ENCODE measurements at places on chromosomes 2 and 18. TPM values are rescaled to one million over a fixed set of nuclear protein-coding genes. Genes with fewer than 3 reads are reported as not detected.

DNA sequence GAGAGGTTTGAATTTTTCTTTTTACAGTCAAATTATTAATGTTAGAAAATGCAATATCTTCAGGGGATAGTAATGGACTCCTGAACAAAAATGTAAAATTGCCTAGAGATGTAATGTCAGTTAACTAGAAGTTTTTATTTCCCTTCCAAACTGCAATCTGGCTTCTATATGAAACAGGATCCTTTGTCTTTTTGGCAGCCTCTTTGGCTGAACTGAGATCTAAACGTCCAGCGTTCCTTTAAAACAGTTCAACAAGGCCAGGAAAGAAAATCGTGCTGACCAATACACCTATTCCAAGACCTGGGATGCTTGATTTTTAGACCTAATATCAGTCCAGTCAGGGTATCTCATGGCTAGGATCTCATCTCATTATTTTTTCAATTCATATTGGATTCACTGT lies 245.5 kb downstream of the FIGN start:
- no peak for DNase-seq

DNA sequence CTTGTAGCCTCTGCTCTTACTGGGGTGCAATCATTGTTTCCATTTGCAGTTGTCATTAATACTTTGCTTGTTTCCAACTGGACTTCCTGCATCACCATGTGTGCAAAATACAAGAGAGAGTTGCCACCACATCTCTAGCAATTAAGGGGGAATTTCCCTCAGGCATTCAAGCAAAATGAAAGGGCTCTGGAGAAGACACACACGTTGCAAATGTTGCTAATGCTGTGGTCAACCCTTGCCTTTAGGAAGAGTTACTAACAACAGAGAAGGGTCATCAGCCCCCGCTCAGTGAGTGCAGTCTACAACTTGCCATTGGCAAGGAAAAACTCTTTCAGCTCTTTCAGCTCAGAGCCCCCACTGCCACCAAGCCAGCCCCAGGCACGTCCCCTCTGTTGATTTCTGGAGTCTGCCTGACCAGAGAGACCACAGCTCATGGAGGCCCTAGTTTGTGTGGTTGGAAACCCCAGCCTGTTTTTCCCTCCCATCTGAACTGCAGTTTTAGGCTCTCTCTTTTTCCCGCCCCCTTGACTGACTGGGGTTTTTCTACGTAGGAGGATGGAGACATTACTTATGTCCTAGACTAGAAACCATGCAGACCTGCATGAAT lies 25.9 kb upstream of the GPR45 start:
- no peak for DNase-seq

Gene TSPYL6
- not detected for polyA plus RNA-seq

GRCh38 chr2:183164650-183165015 lies 40.4 kb downstream of the NUP35 start:
- no peak for DNase-seq

Gene CMPK2
- 2.7 TPM for polyA plus RNA-seq

GRCh38 chr18:79695856-79696850 lies 16.6 kb downstream of the CTDP1 start:
- DNase-seq: no peak

GRCh38 chr18:37006742-37007141 lies 177.8 kb downstream of the KIAA1328 start:
- no peak for DNase-seq

- no peak for DNase-seq
Measured at GRCh38 chr18:24103320-24104021, 35.4 kb upstream of the CABYR start.

Gene CAMKMT
- 4.6 TPM for polyA plus RNA-seq

DNA sequence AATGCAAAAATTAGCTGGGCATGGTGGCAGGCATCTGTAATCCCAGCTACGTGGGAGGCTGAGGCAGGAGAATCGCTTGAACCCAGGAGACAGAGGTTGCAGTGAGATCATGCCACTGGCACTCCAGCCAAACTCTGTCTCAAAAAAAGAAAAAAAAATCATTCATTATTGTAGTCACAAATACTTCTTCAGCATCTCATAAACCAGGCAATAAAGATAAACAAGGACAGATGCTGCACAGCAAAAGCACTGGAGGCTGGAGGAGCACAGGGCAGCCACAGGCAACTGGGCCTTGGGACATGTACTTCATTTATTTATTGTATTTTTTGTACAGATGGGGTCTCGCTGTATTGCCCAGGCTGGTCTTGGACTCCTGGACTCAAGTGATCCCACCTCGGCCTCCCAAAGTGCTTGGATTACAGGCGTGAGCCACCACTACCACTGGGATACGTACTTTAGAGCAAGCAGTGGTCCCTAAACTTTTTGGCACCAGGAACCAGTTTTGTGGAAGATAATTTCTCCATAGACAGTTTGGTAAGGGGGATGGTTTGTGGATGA lies 16.8 kb upstream of the MAT2A start:
- DNase-seq: no peak

DNA sequence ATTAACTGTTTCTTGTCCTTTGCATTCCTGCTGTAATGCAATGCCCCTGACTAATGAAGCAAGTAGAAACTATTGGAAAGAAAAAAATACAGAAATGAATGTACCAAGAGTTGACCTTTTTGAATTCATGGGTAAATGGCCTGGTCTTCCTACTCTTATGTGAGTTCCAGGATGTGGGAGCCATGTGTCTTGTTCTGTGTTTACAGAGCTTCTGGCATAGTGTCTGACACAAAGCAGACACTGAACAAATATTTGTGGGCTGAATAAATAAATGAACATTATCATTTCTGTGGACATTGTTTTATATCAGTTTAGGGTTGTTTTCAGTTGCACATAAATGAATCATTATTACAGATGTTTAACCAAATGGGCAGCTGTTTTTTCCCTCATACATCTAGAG lies 155.5 kb downstream of the CD8B2 start:
- no peak for DNase-seq

Gene CXCR1
- polyA plus RNA-seq: 0.09 TPM

Gene LYPD6
- polyA plus RNA-seq: 0.48 TPM

Gene SCN3A
- 0.54 TPM for polyA plus RNA-seq

Gene NTSR2
- polyA plus RNA-seq: 0.16 TPM

DNA sequence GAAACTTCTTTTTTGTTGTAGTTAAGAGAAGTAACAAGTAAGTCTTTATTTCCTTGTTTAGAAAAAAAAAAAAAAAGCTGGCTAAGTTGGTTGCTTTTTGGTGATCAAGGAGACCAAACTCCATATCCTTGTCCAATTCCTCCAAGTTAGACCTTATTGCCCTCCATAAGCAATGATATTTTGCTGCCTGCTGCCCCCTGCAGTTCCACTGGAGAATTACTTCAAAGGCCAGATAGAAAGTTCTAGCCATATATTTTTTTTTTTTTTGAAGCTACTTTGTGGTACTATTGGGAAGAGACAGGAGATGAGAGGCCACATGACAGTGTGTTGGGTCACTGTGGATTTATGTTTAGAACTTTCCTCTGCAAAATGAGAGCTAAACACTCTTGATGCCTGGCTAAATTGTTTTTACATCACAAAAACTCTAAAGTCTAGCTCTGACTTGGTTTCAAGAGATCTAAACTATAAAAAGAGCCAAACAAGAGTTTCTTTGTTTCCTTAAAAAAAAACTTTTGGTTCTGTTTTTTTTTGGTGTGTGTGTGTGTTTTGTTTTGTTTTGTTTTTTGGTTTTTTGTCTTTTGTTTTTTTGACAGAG lies 80.7 kb upstream of the RASGRP3 start:
- DNase-seq: peak; percentile 60

GRCh38 chr2:128625963-128626759 lies 307.5 kb upstream of the HS6ST1 start:
- no peak for DNase-seq

Gene MOGAT1
- polyA plus RNA-seq: 0.16 TPM

DNA sequence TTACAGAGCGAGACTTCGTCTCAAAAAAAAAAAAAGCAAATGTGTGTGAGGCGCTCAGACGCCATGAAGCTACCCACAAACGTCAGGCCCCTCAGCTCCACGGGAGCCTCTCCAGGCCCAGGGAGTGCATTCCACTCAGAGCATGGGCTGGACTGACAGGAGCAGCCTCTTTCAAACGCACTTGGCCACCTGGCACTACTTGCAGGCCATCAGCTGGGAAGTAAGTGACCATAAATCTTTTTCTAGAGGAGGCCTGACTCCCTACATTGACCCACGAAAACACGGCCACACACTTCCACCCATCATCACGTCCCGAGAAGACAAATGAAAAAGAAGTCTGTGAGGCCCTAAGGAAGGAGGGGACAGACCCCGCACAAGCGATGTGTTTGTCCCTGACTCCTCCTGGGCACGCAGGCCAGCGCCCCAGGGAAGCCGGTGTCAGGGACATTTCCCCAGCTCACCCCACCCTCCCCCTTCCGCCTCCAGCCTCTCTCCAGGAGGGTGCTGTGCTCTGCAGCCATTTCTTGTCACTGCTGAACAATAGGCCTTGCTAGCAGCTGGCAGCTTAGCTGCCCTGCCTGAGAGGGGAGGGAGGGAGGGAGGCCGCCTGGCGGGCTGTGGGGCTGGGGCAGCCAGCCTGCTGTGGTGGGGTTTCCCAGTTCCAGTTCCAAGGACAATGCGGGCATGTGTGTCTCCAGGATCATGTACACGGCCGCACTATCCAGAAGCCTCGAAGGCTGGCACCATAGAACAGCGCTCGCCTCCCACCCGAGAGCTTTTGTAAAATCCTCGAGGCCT lies 26.6 kb downstream of the SERTAD2 start:
- DNase-seq: no peak

Gene TUBA4B
- polyA plus RNA-seq: not detected

GRCh38 chr2:119389615-119390306 lies 23.0 kb downstream of the DBI start:
- DNase-seq: peak; percentile 67

DNA sequence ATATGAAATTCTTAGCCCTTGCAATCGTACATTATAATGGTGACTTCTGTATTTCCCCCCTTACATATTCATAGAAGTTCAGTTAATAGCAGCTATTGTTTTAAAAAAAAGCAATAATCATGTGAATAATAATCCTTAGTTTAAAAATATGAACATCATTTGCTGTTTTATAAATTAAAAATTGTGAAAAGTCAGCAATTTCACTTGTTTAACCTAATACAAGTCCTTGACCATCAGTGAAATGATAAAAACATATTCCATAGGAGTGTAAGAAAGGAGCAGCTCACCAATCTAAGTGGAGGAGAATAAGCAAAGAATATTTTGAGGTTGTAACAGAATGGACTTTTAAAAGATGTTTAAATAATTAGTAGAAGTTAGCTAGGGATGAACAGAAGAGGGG lies 650.2 kb downstream of the SUCLG1 start:
- no peak for DNase-seq

GRCh38 chr2:11354363-11355154 lies 10.1 kb upstream of the ROCK2 start:
- no peak for DNase-seq

Gene RASGRP3
- 22.7 TPM for polyA plus RNA-seq

DNA sequence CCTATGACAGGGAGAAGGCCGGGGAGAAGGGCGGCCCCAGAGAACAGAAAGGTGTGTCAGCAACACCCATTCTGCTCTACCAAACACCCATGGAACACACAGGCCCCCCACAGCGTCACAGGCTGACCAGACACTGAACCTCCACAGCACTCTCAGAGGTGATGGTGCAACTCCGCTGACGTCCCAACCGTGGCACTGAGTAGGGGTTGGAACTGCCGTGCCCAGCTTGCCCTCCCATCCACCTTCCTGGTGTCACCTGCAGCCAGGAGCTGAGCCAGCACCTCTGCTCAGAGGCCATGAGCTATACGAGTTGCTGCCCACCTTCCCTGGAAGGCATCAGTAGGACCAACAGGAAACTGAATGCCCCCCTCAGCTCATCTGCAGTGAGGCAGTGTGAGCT lies 412.9 kb upstream of the SALL3 start:
- no peak for DNase-seq

Gene SDC1
- polyA plus RNA-seq: 0.23 TPM

DNA sequence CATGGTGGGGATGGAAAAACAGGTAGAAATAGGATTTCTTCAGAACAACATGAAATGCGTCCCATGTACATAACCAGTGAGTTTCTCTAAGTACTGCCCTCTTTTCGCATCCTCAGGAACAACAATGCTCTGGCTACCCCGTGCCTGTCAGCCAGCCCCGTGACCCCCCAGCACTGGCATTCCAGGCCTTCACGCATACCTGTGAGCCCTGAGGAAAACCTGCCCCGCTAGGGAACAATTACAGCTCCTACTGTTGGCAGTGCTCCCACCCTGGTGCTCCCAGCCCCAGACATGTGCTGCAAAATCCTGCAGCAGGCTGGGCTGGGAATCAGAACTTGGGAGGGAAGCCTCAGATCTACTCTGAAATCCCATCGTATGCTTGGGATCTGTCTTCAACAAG lies 9.1 kb downstream of the SMAD7 start:
- peak; percentile 69 for DNase-seq

GRCh38 chr2:62423883-62424458 lies 82.0 kb downstream of the TMEM17 start:
- DNase-seq: no peak

Gene SLC8A1
- polyA plus RNA-seq: 41.8 TPM

- peak; percentile 11 for DNase-seq
Measured at GRCh38 chr2:238097201-238097987, 2.7 kb upstream of the ESPNL start.

Gene DNAJB2
- polyA plus RNA-seq: 57.5 TPM

DNA sequence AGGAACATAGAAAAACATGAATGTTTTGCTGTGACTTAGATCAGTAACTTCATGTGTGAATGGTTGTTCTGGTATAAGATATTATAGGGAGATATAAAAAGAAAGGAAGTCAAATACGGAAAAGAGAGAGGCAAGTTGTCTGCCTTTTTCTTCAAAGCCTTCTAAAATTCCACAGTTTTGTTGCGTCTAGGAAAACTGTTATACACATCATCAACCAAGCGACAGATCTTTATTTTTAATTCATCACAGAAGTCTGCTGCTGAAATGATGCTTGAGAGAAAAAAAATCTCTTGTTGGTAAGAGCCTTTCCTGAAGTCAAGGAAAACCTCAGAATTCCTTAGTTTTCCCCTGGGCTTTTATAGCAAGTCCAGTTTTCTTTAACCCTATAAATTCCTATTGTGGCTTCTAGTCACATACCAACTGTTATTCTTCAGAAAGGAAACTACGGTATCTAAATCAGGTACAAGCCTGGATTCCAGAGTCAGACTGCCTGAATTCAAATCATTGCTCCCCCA lies 36.3 kb upstream of the TANC1 start:
- no peak for DNase-seq

Gene NEB
- polyA plus RNA-seq: 31.0 TPM

DNA sequence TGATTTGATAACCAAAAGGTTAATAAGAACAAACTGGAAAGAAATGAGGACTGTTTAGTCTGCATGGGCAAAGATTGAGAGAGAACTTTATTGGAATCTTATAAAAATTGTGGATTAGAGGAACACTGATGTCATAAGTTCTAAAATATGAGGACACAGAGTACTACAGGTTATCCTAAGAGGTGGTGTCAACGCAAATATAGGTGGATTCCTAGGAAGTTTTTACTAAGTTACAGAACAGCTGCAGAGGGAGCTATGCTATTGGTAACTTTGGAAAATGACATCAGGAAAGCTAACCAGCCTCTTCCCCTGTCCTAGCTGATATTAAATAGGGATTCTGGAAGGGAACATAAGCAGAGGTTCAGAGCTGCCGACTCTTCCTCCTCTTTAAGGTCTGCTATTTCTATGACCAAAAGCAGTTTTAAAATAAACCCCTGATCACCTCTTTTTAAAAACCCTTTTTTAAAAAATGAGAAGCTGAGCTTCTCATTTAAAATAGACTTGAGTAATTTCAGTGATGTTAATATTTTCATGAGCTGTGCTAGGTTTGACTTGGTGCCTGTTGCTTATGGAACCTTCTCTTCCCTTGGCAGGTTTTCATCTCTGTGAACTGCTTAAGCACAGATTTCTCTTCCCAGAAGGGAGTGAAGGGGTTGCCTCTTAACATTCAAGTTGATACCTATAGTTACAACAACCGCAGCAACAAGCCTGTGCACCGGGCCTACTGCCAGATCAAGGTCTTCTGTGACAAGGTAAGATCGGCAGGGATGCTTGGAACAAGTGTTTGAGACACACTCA lies 34.2 kb downstream of the GRHL1 start:
- DNase-seq: no peak

Data from right cardiac atrium (tissue), 5 donors.